Lung microvascular endothelial cell (primary cell): ENCODE measurements at places on chromosomes 4 and X.
A peak's percentile ranks its signal among the peaks of the same experiment; 100 is the strongest.

DNA sequence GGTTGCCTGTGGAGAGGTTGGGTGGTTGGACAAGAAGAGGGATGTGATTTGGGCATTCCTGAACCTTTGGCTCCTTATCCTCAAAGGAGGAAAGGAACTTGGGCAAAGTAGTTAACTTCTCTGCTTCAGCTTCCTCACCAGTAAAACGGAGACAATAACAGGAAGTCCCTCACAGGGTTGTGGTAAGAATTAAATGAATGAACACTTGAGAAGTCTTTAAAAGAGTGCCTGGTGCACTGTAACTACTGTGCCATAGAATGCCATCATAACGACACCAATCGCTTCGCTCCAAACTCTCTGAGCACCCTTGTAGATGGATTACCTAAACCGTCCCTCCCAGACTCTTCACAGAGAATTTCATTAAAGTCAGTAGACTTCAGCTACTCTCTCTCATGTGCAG, 10.5 kb downstream of the ZCCHC18 start:
- DNase-seq, result no peak

DNA sequence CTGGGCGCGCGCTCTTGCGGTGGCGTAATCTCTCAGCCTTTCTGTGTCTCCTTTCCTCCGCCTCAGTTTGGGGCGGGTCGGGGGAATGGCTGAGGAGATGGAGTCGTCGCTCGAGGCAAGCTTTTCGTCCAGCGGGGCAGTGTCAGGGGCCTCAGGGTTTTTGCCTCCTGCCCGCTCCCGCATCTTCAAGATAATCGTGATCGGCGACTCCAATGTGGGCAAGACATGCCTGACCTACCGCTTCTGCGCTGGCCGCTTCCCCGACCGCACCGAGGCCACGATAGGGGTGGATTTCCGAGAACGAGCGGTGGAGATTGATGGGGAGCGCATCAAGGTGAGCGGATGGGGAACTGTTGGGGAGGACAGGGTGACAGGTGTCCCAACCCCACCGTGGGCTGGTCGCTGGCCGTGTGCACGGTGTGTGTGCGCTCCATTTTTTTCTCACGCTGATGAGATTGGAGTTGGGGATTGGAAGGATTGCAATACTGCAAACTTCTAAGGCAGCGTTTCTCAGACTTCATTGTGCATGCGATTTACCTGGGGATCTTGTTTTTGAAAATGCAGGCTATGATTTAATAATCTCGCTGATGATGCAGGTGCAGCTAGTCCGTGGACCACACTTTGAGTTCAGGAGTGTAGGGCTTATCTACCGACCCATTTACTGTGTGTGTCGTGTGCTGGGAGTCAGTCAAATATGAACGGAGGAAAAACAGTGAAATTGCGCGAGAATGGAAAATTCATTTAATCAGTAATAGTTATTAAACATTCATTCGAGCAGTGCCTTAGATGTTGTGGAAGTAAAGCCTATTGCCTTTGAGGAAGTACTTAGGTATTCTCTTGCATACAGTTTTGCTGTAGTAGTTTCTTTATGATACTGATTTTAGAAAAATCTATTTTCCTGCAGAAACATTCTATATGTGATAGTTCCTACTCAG, at the start of gene RAB33B:
RAB33B (plus strand) TSS at position 11 of the 935 bp plus-strand sequence; CDS start at position 86, 75 bp downstream.
- DNase-seq, result peak; percentile 49

DNA sequence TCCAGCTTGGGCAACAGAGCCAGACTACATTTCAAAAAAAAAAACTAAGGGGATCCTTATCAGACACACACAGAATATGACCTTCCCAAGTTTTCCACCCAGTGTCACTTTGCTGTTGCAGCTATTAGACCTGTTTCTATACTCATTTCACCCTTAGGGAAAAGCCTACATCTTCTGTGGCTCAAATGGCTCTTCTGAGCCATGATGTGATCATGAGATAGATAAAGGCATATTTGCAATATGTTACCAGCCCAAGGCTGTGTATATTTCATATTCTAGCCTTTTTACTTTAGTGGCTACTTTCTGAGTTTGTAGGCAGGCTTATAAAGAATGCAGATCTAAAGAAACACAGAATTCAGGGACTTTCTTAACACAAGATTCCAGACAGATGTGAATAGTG, 19.3 kb downstream of the RS1 start:
- DNase-seq, result no peak

DNA sequence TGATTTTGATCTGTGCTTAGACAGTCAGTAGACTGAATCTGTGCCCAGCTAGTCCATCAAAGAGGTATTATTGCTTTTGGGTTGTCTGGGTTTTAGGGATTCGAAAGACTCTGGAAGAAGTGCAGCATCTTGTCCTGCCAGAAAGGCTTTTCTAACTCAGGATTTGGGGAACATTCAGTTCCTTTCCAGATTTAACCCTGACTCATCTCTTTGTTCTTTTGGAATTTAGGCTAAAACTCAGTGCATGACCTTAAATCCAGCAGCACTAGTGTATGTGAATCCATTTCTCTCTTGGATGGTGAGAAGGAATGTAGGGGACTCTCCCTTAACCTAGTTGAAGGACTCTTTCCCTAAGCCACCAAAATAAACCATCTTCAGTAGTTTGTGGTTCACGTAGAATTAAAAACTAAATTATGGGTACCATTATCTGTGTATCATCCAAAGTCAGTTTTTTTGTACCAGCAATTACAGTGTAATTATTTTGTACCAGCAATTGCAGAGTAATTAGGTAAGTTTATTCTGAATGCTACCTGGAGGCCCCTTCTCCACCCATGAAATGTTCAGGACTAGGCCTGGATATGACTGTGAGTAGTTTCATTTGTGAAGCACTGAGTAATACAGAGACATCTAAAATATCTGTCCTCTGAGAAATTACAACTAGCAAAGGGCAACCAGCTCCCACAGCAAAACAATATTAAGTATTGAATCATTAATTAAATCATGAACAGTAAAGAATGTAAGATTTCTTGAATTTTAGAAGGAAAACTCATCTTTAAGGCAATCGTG, 384.0 kb downstream of the TMA16 start:
- no peak for DNase-seq

- no peak for DNase-seq
These were observed 1.7 kb downstream of the KCNIP4 start for GRCh38 chr4:21946858-21947257.

DNA sequence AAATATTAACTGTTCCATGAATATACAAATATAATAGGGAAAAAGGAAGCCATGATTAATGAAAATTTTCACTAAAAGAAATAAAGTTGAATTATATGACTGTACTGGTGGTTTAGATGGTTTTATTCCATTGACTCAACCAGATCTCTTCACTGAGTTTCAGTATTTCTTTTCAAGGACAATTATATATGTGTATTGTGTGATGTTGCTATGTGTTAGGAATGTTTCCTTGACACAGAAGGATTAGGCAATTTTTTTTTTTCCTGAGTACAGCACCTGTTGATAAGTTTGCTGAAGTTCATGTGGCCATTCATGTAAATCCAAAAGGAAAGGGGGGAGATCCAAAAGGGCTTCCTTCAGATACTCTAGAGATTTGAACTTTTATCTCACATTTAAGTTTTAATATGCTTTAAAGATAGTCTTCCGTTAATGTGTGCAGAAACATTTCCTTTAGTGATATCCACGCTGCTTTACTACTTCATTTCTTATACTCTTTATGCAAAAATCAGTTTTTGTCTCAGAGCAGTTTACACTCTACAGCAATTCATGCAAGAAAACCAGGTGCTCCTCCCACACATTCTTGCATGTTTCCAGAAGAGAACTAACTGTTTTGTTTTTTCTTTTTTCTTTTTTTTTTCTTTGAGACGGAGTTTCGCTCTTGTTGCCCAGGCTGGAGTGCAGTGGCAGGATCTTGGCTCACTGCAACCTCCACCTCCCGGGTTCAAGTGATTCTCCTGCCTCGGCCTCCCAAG, 249.1 kb downstream of the RPA4 start:
- DNase-seq, result no peak

- DNase-seq, result no peak
These were observed 202.0 kb downstream of the DHX15 start for GRCh38 chr4:24382381-24382780.

DNA sequence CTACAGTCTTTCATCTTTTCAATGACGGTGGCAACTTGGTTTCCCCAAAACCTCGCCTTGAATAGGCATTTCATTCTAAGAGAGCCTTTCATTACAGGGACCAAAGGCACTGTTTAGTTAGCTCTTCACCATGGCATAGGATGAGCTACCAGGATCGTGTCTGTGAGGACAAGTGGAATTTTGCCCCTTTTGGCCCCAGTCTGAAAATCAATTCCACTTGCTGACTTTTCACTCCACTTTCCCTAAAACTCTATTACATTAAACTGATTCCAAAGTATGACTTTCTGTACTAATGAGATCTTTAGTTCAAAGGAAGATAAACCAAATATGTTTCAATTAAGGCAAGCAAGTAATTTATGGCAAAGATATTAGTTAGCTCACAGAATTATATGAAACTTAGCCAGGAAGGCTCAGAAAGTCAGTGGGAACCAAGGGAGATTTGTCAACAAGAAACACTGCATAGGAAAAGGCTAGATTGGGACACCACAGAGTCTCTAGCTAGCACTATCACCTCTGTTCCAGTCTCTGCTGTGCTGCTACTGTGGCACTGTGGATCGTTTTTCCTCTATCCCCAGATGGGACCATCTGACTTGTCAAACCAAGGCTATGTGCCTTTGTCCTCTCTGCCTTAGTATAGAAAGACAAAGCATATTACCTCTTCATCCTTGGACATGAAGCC, 145.6 kb downstream of the SLC7A11 start:
- no peak for DNase-seq

- peak; percentile 48 for DNase-seq
These were observed 72.5 kb downstream of the EVC2 start for GRCh38 chr4:5635826-5636195.

DNA sequence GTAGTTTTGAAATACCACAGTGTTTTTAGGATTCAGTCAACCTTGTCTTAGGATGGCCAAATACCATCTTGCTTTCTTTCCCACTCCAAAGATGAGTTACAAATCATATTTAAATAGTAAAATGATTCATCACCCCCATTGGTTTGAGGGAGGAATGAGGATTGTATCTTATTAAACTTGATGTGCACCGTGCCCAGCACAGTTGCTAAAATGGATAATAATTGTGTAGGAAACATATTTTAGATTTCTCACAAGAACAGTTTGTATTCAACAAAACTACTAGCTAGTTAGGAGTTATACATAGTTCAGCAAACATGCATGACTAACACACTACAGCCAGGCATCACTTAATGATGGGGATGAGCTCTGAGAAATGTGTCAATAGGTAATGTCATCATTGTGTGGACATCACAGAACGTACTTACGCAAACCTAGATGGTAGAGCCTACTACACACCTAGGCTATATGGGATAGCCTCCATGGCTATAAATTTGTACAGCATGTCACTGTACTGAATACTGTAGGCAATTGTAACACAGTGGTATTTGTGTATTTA, 245.4 kb downstream of the FBXW7 start:
- no peak for DNase-seq

DNA sequence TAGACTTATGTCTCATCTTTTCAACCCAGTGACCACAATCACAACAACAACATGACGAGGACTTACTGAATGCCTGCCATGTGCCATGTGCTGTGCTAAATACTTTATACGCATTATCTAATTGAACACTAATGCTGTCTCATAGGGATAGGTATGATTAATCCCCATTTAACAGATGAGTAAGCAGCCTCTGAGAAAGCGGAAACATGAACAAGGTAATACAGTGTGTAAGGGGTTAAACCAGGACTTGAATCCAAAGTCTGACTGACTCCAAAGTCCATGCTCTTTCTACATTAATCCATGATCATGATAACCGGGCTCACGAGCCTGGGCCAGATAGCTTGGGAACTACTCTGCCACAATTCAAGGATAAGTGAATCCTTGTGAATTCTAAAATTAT, 105.3 kb upstream of the MBNL3 start:
- DNase-seq, result no peak

DNA sequence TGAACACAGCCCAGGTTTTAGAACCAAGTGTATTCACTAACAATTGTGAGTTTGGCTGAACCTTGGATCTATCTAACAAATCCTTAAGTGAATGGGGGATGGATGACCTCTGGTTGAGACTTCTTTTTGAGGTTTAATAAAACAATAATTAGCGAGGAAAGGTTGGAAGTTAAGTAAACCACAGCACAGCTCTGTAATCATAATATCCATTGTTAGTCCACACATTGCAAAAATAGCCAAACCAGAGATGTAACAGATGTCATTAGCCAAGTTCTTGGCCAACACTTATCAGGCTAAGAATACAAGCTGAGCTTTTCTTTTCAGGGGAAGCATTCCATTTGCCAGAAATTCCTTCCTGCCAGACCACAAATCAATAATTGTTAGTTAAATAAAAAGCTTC, 59.1 kb downstream of the FREM3 start:
- no peak for DNase-seq

- DNase-seq, result no peak
These were observed 5.9 kb upstream of the ARMCX5 start for GRCh38 chrX:102593367-102593766.

GRCh38 chrX:24494647-24495075, 29.6 kb downstream of the PDK3 start:
- peak; percentile 92 for DNase-seq

- DNase-seq, result no peak
These were observed 49.8 kb upstream of the KLF3 start for GRCh38 chr4:38614231-38614630.

- DNase-seq, result peak; percentile 61
These were observed 28.4 kb downstream of the TRMT44 start for GRCh38 chr4:8468746-8469535.

- no peak for DNase-seq
These were observed 259.8 kb downstream of the KCNIP4 start for GRCh38 chr4:21688596-21689265.

GRCh38 chr4:147709999-147710398, 21.9 kb upstream of the ARHGAP10 start:
- DNase-seq, result no peak

DNA sequence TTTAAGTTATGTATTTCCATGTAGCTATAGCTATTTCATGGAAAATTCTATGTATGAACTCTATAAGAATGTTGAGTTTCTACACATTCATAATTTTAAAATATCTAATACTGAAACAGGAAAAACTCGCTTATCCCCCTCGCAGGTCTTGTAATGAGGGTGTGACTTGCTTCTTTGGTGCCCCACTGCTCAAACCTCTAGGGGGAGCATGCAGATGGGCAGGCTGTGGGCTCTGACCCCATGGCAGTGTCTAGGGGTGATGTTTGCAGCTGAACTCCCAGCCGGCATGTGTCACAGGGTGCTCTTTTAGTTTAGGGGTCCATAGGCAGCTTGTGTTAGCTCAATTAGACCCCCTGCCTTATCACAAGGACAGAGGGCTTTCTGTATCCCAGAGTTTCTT, 1825.7 kb upstream of the ADGRL3 start:
- no peak for DNase-seq

DNA sequence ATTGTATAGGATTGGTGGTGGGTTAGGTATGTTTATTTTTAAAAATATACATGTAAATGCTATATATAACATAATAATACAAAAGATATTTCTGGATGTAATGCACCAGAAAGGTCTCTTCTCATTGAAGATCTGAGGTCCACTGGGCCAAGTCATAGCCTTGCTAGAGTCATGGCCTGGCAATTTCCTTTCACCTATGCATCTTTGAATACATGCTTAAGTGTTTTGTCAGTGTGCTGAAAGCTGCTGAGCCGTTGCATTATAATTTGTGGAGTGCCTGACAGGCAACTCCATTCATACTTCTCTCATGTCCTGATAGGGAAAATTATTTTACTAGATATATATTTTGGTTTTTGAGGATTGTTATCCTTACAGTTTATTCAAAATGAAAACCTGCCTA, 410.2 kb upstream of the CT83 start:
- no peak for DNase-seq

- DNase-seq, result no peak
These were observed 1037.9 kb upstream of the AGA start for GRCh38 chr4:178480105-178480504.

- DNase-seq, result no peak
These were observed 8.6 kb downstream of the HMX1 start for GRCh38 chr4:8862800-8863685.
